ENCODE measurements at places on chromosomes 11 and 22.
A peak's percentile ranks its signal among the peaks of the same experiment; 100 is the strongest.

DNA sequence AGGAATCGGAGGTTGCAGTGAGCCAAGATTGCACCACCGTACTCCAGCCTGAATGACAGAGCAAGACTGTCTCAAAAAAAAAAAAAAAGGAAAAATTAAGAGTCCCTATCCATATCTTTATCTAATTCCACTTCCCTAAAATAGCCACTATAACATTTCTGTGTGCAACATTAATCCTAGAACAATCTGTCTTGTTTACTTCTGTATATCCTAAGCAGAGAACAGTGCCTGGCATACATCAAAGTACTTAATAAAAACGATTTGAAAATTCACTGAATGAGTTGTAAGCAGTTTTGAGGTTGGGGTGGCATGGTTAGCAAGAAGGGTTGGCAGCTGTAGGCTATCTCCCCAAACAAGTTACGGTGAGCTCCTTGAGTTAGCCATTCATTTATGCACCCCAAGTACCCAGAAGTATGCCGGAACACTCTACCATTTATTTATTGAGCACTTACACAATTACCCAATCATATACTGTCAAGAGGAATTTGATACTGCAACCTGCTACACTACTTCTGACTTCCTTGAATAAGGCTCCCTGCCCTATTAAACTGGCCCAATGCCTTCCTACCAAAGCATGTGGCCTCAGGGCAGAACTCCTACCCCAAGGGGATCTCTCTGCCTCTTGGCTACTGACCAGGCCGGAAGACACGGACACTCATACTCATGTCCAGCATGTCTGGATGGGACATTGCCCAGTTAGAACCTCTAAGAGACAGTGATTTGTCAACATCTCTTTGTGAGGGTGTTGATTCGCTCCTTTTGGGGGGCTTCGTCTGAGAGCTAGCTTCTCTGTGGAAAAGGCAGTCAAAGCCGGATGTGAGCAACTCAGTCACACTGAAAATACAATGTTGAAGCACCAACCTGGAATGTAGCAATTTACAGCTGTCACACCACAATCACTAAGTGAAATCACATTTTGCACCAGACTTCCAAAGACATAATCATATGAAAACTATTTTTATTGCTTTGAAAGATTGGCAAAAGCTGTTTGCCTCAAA lies 16.3 kb upstream of the TMEM41B start:
- peak; percentile 94 for DNase-seq

DNA sequence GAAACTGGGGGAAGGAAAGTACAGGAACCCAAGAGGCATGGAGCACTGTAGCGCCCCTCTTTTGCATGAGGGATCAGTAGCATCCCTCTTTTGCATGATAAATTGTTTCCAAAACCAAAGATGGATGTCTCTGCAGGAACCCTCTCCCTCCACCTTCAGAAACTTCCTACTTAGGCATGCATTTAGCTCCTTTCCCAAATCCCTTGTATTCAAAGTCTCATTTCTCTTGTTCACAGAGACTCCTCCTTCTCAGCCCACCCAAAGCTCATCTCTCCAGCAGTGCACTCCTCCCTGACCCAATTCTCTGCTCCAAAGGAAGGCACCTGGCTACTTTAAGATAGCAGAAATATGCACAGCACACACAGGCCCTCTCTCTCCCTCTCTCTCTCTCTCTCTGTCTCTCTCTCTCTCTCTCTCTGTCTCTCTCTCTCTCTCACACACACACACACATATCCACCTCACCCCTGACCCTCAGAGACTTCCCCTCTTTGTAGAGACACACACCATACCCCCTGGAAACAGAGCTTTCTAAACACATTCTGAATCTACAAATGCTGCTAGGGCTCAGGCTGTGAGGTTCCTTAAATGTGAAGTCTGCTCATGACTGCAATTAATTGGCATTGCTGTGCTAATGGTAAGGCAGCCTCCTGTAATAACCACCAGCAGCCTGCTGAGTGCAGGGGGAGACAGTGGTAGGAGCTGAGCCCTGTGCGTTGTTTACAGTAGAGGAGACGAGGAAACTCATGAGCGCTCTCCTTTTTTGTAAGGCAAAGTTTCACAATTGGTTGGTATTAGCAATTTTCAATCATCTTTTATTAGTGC lies 519.6 kb downstream of the NTM start:
- DNase-seq: no peak

- DNase-seq: peak; percentile 77
These were observed 15.7 kb upstream of the PGA3 start for GRCh38 chr11:61187505-61188130.

DNA sequence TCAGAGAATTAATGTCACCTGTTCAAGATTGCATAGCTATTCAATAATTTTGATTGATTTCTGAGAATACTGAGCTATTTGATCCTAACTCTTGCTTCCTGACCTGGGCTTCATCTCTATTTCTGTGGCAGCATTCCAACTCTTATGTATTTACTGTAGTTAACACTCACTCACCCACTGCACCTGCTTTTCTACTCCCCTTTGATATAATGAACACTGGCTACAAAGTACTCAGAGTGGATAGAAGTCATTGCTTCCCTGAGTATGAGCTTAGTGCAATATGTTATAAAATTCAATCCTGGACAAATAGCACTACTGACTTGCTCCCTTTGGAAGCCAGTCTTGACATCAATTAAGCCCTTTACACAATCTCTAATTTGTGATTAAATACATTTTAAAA lies 117.2 kb downstream of the APIP start:
- DNase-seq: no peak

DNA sequence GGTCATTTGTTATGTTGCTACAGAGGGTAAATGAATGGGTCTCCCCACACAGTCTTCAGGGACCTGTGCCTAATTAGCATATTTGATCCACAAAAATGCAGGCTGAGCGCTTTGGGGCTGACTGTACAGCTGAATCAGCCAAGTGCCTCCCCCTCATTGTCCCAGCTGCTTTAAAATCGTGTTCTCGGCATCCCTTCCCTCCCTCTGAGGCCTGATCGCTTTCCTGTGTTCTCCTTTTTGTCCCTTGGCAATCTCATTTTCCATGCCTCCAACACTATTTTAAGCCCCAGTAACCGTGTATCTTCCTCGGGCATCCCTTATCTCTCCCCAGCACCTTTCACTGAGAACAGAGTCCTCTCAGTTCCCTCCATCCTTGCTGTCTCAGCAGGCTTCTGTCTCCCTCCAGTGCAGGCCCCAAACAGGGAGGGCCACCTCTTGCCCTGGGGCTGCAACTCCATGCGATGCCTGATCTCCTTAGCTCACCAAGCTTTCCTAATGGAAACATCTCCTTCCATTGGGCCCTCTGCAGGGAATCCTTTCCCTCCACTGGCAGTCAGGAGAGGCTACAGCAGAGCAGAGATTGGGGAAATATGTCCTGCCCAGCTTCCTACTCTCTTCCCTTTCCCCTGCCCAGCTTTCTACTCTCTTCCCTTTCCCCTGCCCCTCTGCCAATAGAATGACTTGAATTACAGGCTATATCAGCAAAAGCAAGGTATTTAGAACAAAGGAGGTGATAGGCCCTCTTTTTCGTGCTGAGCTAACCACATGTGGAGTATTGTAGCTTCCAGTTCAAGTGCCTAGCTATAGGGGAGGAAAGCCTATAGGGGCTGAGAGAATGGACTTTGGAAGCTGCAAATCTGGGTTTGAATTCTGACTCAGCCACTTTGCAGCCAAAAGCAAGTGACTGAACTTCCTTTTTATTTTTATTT lies 13.8 kb downstream of the UQCR10 start:
- DNase-seq: peak; percentile 71

DNA sequence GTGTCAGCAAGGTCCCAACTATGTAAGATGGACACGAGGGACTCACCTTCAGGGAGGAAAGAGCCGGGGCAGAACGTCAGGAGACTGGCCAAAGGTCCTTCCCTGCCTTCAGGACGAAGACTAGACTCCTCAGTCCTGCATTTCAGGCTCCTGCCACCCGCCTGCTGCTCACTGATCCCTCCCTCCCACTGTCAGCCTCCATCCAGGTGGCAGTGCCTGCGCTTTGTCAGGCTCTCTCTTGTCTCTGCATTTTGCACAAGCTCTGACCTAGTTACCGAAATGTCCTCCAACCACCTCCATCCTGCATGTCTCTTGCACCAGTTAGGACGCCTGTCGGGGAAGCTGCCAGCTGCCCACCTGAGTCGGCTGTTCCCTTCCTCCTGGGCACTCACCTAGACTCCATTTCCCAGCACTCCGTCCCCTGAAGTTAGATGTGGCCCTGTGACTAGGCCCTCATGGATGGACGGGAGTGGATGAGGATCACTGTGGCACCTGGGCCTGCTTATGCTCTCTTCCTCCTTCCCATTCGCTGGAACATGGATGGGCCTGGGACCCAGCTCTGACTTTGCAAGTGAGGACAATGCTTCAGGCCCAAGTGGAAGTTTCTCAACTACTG lies 8.0 kb downstream of the B3GNT6 start:
- DNase-seq: no peak

DNA sequence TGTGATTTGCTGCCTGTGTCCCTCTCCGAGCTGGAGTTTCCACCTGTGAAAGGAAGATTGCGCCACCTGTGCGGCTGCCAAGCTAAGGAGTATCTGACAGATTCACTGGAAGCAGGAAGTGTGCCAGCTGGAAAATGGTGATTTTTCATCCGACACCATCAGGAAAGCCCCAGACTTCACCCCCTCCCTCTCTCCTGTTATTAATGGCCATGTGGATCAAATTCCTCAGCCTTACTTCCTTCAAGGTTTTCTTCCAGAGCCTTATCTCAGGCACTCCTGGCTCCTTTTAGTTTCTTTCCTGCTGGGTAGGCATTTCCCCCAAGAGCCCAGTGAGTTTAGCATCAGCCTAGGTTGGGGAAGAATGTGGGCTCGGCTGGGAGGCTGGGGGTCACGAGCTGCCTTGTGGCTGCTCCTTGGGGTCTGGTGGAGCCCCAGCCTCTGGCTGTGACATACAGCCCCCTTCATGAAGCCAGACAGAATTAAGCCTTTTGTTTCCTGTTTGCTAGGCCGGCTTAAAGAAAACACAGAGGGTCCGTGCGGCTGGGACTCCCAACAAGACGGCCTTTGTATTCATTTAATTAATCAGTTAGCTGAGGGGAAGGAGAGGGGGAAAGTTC lies 37.1 kb downstream of the PKNOX2 start:
- DNase-seq: no peak

DNA sequence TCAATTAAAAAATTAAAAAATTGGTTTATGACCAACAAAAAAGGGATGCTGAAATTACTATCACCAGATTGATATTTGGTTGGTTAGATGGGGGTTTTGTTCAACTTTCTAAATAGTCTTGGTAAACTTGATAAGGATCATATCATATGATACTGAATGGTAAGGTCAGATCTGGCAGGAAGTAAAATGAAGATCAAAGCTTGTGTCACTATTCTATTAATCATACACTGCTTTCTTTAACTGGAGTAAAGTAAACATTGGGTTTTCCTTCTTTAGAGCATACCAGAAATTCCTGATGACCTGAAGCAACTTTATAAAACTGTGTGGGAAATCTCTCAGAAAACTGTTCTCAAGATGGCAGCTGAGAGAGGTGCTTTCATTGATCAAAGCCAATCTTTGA lies 40.2 kb downstream of the RRM1 start:
- no peak for DNase-seq

GRCh38 chr11:126466236-126467045 lies 111.0 kb downstream of the ST3GAL4 start:
- DNase-seq: no peak

DNA sequence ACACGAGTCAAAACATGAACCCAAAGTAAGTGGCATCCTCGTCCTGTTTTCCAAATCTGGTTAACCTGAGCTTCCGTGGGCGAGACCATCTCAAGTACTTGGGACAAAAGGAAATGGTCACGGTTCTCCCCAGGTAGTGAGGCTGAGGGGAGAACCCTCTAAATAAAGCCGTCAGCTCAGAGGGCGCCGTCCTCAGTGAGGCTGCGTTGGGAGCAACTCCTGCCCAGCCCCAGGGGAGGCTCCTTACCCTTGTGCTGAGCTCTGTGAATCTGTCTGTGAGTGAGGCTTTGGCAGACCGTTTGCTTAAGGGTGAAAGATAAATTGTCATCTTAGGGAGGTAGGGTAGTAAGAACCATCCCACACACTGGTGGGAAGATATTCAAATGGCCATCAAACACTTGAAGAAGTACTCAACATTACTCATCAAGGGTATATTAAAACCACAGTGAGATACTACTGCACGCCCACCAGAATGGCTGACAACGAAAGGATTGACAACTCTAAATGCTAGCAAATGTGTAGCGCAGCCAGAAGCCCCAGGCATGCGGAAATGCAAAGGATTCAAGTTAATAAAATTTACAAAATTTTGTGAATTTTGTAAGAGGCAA lies 321.0 kb downstream of the TBC1D22A start:
- DNase-seq: no peak

- DNase-seq: no peak
These were observed 400.2 kb downstream of the KCNA4 start for GRCh38 chr11:29616611-29617010.

DNA sequence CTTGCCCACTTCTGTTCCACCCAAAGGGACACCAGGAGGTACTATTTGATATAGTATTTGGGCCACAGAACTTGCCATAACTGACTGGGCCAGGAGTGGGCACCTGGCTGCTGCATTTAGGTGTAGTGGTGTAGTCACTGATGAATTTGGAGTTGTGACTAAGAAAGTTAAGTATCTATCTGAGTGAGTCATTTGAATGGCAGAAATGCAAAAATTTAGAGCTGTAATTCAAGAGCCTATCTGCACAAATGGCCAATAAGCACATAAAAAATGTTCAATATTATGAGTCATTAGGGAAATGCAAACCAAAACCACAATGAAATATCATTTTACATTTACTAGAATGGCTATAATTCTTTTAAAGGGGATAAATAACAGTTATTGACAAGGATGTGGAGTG lies 14.7 kb downstream of the GLYATL2 start:
- DNase-seq: peak; percentile 4

DNA sequence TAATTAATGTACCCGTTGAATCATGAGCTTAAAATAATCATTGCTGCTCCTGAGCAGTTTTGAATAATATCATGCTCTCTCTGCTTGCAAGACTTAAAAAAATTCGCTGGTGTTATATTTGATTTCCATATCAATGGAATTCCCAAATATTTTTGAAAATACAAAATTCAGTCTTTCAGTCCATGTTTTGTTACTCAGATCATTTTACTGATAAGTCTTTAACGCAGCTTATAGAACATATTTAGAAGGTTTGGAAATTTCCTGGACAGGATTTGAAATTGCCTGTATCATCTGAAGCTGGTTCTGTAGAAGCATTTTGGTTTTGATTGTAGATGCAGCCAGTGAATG lies 1.9 kb downstream of the BMAL1 start:
- DNase-seq: no peak

DNA sequence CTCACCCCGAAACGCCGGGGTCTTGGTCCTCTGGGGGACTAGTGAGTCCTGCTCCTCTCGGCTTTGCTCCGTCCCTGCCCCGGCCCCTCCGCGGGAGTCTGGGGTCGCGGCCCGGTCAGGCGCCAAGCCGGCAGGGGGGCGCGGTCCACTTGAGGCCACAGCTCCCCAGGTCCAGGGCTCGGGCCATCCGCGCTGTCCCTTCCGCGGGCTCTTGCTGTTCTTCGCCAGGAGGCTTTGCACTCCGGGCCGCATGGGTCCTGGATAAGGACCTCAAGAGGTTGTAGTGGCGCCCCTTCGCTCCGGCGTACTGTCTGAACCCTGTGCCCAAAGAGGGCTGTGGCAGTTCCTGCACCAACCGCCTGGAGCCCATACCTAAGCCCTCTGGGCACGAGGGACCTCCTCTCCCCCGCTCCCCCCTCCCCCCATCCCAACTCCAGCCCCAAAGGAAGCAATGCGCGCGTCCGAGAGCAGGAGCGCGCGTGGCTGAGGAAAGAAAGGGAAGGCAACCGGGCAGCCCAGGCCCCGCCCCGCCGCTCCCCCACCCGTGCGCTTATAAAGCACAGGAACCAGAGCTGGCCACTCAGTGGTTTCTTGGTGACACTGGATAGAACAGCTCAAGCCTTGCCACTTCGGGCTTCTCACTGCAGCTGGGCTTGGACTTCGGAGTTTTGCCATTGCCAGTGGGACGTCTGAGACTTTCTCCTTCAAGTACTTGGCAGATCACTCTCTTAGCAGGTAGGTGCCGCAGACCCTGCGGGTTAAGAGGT lies at the start of gene ADM:
Gene ADM (plus strand): TSS at position 579 of the 767 bp plus-strand sequence. CDS start 628 bp downstream, outside the sequence.
- DNase-seq: peak; percentile 92
